ENCODE measurements at places on chromosomes 7 and 10.

- DNase-seq = no peak
These were observed 1.8 kb downstream of the PPIF start for GRCh38 chr10:79349072-79349491.

- no peak for DNase-seq
These were observed 49.5 kb downstream of the SGMS1 start for GRCh38 chr10:50574305-50574704.

DNA sequence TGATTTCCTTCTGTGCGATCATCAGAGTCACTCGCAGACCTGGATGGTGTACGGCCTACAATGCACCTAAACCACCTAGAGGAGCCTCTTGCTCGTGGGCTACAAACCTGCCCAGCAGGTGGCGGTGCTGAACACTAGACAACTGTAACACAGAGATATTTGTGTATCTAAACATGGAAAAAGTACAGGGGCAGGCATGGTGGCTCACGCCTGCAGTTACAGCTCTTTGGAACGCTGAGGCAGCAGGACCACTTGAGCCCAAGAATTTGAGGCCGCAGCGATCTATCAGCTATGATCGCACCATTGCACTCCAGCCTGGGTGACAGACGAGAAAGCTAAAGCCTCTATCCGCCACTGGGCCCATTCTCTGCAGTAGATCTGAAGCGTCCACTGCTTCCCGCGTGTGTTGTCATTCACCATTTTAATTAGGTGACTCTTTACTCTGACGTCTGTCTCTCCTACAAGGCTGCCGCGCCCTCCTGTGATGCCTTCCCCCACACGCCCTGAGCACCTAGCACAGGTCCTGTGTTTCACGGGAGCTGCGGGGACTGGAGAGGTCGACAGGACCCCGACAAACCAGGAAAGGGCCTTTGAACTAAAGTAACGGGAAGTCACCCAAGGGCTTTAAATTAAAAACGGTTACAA is 774 bp downstream of the TUBGCP2 start:
- peak; percentile 92 for DNase-seq

DNA sequence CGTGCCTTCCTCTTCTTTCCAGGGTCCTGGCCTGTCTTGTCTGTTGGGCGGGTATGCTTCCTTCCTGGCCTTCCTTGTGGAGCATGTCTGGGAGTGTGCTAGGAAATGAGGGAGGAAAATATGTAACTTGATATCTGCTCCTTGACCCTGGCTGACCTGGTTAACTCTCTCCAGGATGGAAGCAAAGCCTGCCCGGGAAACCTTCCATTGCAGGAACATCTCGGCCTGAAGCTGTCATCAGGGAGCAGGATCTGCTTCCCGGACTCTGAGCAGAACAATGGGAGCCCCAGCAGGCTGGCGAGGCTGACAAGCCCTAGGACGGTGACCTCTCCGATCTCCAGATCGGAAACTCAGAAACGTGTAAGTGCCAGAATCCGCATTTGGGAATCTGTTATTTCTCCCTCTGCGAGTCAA is 340.3 kb downstream of the FRMD4A start:
- DNase-seq = no peak

GRCh38 chr7:2034291-2035201 is 198.2 kb downstream of the MAD1L1 start:
- no peak for DNase-seq

- DNase-seq = no peak
These were observed 49.1 kb downstream of the PRKCQ start for GRCh38 chr10:6530966-6531365.

- DNase-seq = no peak
These were observed 98.9 kb downstream of the HIP1 start for GRCh38 chr7:75639886-75640190.

GRCh38 chr7:114310345-114311110 is 104.1 kb upstream of the FOXP2 start:
- no peak for DNase-seq

DNA sequence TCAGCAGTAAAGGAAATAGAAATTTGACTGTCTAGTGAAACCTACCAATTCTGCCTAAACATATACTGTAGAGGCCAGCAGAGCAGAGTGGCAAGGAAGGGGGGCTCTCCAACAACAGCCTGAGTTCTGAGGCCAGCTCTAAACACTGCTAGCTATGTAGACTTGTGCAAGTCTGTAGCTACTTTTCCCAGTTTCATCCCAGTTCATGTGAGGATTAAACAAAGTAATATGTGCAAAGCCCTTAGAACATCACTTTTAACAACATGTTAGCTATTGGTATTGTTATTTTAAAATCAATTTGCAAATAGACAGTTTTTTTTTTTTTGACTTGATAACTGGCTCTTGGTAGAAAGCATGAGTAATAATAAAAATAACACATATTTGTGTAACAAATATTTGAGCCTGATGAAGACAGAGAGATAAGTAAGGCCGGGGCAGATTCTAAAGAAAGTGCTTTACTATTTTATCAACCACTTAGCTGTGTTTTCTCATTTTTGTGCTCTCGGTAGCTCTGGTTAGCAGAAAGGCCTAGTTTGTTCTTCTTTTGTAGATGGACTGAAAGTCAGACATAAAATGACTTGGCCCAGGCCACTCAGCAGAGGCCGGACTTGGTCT is 9.3 kb downstream of the CHST12 start:
- DNase-seq = no peak

DNA sequence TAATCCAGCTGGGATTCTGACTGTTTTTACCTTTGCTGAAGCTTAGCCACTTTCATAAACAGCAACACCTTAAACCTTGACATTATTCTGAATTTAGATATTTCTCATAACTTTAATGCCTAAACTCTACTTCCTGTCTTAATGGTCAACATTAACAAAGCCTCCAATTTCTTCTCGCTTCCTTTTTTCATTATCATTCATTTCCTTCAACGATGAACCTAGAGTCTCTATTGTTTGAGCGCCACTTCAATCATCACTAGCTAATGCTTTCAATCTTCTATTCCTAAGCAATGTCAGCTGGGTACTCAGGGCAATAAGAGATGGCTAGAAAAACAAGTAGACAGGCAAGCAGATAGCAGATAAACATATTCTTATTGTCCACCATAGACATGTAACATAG is 96.6 kb upstream of the TMEM196 start:
- no peak for DNase-seq

GRCh38 chr7:154676422-154677073 is 326.4 kb downstream of the PAXIP1 start:
- DNase-seq = no peak

DNA sequence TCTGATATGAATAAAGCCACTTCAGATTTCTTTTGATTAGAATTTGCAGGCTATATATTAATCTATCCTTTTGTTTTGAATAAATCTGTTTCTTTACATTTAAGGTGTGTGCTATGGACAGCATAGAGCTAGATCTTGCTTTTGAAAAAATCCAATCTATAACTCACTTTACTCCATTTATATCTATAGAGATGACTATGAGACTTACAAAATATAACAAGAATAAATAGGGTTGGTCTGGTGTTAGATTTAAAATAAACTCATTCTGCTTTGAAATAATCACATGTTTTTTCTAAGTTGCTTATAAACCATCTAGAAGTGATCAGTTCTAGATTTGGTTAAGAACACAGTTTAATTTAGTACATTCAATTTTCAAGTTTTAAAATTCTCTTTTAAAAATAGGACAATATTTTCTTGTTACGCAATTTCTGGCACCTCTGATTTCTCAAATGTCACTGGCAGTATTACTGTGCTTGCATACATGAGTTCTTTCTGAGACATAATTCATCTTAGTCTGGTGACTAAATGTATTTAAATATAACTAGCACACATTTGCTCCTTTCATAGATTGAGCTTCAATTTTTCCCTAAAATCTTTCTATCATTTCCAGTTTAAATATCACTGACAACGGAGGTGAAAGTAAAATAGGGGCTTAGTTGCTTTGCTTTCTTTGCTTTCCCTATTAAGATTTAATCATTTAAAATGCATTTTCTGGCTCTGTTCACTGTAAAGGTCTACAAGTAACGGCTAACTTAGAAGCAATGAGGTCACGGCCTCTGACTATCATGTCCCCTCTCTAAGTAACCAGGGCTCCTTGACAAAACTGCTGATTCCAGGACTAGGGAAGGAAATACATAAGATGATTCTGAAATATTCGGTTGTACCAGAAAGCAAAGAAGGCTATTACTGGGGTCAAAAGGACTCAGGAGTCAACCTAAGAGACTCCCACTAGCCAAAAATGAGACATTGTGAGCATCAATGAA is 89.3 kb downstream of the ICA1 start:
- no peak for DNase-seq

GRCh38 chr7:32161708-32162107 is 91.5 kb upstream of the PDE1C start:
- no peak for DNase-seq

GRCh38 chr7:29243910-29244655 is 49.5 kb downstream of the CHN2 start:
- peak; percentile 55 for DNase-seq

- DNase-seq = peak; percentile 47
These were observed 127.8 kb downstream of the CELF2 start for GRCh38 chr10:11145495-11145855.

DNA sequence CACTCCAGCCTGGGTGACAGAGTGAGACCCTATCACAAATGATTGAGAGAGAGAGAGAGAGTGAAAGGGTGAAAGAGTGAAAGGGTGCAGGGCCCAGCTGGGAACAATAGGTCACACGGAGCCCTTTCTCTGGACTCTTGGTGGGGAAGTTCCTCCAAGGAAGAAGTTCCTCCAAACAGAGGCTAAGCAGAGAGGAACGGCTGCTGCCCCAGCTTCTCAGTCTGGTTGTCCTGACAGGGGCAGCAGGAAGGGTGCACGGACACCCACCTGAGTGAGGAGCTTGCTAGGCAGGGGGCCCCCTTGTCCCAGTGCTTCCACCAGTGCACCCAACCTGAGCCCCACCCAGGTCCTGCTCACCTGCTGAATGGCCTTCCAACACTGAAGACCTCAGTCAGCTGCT is 38.8 kb upstream of the MYL10 start:
- DNase-seq = no peak

- DNase-seq = peak; percentile 80
These were observed 167.8 kb upstream of the EEPD1 start for GRCh38 chr7:35985126-35985754.

- no peak for DNase-seq
These were observed 57.5 kb downstream of the CAMK2B start for GRCh38 chr7:44267719-44268421.

DNA sequence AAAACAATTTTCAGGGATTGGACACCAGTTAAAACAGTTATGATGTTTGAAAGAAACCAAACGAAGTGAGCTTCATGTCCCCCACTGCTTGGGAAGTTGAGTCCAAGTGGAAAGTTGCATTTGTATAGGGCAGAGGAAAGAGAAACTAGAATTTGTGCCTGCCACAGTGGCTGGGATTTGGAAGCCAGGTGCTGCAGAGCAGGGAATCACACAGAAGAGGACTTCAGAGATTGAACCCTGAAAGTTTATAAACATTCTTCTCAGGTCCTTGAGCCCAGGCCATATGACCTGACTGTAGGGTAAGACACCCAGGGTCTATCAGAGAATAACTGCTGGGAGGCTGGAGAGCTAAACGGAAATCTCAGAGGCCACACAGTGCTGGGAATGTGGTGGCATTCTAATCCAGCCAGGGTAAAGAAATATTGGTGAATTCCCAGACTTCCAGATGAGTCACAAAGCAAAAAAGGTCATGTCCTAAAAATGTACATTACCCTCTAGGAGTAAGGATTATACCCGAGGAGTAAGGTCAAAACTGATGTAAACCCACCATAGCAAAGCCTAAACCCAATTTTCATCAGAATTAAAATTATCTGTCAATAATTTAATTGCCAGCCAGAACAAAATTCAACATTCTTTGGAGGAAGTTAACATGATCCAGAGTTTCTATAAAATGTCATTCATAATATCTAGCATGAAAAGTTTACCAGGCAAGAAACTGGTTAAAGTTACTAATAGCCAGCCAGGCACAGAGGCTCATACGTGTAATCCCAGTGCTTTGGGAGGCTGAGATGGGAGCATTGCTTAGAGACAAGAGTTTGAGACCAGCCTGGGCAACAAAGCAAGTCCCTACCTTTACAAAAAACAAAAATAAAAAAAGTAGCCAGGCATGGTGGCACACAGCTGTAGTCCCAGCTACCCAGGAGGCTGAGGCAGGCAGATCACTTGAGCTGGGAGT is 31.2 kb downstream of the TOMM7 start:
- no peak for DNase-seq

DNA sequence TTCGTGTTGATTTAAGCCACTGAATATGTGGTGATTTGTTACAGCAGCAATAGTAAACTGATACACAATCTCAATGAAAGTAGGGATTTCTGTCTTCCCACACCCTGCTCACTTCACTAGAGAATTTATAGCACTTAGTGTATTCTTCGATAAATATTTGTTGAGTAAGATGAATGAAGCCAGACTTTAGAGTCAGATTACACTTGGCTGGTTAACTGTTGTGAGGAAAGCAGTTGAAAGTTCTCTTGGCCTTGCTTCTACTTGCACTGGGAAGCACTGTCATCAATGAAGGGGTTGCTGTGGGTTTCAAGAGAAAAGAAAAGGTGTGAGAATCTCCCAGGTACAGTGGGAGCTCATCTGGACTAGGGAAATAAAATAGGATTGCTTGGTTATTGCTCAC is 82.1 kb upstream of the IGFBP3 start:
- DNase-seq = no peak

DNA sequence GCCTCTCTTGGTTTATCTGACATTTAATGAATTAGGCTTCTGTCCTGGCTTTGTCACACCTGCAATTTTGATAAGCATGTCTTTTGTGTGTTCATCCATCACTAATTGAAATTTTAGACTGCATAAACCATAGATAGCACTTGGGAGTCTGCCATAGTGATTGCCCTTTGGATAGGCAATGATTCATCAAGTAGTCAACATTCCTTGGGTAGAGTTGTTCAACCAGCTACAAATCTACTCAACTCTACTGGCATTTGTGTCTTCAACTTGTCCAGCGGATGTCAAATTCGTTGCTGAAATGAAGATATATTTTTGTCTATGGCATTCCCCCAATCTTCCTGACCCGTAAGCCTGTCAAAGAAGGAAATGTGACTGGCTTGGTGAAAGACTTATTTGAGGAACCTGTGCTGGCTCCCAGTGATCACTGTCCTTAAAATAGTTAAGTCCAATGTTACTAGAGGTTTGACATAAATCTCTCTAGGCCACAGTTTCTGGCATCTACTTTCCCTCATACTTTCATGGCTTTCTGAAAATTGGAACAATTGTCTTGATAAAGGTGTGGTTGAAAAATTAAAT is 33.7 kb upstream of the CREB5 start:
- no peak for DNase-seq

- DNase-seq = no peak
These were observed 490.4 kb upstream of the SEMA3A start for GRCh38 chr7:84684836-84685480.

- no peak for DNase-seq
These were observed 55.0 kb downstream of the WAC start for GRCh38 chr10:28587970-28588290.

DNA sequence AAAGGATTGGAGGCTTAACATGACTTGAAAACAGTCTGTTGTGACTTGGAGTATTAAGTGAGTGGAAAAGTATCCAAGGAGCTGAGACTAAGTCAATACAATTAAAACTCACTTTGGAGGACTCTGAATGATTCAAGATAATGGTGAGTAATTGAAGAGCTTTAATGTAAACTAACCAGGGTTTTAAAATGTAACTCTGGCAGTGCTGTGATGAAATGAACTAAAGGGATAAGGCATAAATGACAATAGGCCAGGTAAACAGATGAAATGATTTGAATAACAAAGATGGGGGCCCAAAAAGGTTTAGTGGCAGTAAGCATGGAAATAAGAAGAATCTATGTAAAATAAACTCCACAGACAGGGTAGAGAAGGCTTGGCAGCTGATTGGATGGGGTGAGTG is 316.5 kb upstream of the CACNA2D1 start:
- no peak for DNase-seq

Measured in activated CD4-positive, alpha-beta T cell treated with anti-CD3 and anti-CD28 coated beads, Interleukin-2, amount 50 U/mL, for 48 hours (primary cell).